Activated CD4-positive, alpha-beta T cell treated with anti-CD3 and anti-CD28 coated beads, Interleukin-2, amount 50 U/mL, for 24 hours (primary cell): ENCODE measurements at places on chromosomes 7 and 10.
A peak's percentile ranks its signal among the peaks of the same experiment; 100 is the strongest.

DNA sequence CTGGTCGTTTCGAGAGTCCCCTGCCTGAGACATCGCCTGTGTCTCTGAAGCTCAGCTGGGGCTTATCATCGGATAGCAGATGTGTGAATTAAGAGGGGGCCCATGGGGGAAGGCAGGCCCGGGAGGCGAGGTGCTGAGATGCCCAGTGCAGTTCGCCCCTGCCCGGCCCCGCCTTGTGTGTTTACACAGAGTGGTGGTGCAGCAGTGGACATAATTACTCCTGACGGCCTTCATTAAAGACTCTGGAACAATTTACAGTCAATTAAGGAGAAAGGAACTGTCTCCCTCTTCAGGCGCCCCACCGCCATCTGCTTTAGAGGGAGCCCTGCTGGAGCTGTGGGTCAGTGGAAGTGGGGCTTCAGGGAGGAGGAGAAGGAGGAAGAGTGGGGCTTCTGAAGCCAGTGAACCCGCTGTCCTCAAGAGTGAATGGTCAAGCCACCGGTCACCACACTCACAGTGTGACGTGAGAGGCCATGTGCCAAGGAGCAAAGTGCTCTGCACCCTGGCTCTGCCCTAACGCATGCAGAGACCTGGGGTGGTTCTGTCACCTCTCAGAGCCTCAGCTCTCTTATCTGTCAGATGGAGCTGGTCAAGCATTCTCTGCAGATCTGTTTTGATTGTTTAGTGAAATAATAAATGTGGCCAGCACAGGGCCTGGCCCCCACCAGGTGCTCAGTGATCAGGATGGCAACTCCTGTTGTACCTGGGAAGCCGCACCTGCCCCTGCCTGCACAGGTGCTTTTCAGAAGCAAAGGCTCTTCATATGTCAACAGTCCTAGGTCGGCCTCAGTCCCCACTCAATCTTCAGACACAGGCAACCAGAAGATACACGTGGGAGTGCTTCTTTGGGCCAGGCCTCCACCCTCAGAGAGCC is 65.6 kb downstream of the CDH23 start:
- DNase-seq = no peak

DNA sequence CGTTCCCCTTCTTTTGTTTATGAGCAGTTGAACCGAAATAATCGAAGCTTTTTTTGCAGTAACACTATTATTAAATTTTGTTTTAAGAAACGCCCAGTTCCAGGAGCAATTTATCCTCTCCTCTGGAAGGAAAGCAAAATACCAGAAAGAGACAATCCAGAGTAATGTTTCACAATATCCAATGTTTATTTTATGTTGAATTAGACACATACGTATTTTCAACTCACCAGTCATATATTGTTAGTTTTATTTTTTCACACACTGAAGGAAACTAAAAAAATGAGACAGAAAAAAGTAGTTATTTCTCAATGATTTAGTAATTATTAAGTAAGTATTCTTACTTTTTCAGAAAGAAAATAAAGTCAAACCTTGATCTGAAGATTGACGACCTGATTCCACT is 85.1 kb downstream of the MYOF start:
- no peak for DNase-seq

DNA sequence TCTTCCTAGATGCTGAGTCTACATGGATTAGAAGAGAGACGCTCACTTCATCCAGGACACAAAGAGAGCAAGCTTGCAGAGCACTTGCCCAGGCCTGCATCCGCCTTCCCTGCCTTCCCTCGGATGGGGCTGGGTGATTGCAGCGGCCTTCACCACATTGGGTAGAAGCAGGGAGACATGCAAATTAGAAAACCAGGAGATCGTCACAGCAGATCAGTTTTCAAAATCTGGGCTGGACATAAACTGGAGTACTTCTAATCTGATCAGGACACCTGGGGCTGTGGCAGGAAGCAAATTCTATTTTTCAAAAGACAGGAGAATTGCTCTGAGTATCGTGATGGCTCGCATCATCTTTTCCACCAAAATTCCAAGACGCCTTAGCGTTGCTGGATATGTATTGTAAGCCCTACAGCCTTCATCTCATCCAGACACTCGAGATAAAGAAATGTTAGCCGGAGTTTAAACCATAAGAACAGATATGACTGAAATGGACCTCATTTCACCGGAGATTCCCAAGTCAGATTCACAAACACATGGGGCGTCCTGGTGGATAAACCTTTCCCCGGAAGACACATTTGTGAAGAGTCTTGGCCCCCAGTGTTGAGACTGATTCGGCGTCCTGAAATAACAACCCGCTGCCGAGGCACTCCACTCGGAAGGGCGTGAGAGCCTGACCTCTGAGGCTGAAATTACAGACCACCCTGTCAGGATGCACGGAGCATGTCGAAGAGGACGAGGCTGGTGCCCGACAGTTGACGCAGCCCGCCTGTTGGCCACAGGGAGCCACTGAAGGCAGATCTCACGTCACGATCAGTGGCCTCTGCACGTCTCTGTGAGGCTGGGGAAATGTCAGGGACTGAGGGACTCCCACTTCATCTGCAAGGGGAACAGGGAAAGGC is 91.2 kb upstream of the PARD3 start:
- DNase-seq = no peak

GRCh38 chr7:148442141-148442655 is 148.4 kb upstream of the C7orf33 start:
- DNase-seq = no peak

GRCh38 chr7:100865938-100866728 is 1.1 kb upstream of the TRIP6 start:
- no peak for DNase-seq

GRCh38 chr7:118352867-118353453 is 128.5 kb downstream of the ANKRD7 start:
- no peak for DNase-seq

- no peak for DNase-seq
Measured at GRCh38 chr7:66036382-66036781, 39.2 kb upstream of the ASL start.

DNA sequence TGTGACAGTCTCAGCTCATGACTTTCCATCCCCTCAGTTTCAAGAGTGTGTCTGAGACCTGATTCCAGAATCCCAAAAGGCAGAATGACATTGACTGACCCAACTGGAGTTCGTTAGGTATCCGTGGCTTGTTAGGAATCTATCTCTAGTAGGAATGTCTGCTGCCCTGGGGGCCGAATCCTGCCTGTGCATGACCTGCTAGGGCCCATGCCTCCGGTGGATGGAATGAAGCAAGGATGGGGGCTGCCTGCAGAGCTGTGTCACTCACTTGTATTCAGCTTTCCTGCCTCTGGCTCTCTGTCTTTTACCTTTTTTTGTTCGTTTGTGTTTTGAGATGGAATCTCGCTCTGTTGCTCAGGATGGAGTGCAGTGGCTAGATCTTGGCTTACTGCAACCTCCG is 129.5 kb downstream of the SDK1 start:
- no peak for DNase-seq

- DNase-seq = peak; percentile 16
Measured at GRCh38 chr10:30637881-30638467, 8.4 kb upstream of the LYZL2 start.

GRCh38 chr7:44075296-44076075 is 6.8 kb downstream of the POLM start:
- no peak for DNase-seq

DNA sequence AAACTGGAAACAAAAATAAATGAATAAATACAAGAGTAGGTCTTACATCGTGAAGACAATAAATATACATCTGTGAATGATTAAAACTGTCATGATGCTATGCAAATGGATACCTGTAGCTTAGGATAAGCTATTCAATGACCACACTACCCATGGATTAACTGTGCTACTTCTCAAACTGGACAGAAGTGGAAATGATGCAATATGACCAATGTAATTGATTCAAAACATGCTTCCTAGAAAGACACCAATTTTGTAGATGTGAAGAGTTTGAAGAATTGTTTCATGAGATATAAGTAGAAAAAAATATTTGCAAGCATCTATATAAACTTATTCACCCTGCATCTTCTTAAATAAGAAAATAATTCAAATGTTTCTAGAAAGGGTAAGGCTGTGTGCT is 36.1 kb downstream of the TFPI2 start:
- DNase-seq = no peak

DNA sequence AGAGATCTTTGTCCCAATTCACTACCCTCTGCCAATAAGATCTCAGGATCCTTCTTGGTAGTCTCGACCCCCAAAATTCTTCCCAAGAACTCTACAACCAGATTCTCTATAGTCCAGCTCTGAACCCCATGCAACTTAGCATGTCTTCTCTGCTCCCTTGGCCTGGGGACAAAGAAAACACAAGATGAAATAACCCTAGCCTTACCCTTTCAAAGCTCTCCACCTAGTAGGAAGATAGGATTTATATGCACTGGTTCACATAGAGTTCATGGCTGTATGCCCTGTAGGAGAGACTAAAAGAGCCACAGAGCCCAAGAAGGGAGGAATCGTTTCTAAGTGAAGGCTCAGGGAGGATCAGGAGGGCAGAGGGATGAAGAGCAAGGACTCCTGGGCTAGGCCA is 96.1 kb downstream of the PPP1R3C start:
- no peak for DNase-seq

- DNase-seq = no peak
Measured at GRCh38 chr7:66974986-66975590, 20.3 kb downstream of the SBDS start.

- no peak for DNase-seq
Measured at GRCh38 chr7:10122551-10123100, 851.0 kb upstream of the PHF14 start.

GRCh38 chr7:38736138-38736537 is 105.0 kb upstream of the AMPH start:
- no peak for DNase-seq

DNA sequence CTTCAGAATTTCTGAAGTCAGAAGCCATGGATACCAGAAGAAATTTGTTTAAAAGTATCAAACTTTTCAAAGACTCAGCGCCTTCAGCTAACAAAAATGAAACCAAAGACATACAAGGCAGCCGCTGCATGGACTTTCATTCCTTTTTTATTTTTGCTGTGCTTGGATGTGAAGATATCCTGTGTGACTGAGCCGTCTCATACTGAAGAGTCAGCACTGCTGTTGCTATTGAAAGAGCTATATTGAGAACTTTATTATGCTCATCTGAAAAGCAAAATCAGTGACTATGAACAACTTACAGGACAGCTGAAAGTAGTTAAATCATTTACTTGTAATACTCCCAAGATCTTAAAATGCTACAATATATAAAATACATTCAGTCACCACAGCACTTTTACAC is 809.2 kb downstream of the NXPH1 start:
- DNase-seq = no peak

GRCh38 chr7:44240983-44241510 is 40.3 kb downstream of the YKT6 start:
- peak; percentile 53 for DNase-seq

GRCh38 chr10:131905603-131906268 is 4.9 kb downstream of the PPP2R2D start:
- no peak for DNase-seq

DNA sequence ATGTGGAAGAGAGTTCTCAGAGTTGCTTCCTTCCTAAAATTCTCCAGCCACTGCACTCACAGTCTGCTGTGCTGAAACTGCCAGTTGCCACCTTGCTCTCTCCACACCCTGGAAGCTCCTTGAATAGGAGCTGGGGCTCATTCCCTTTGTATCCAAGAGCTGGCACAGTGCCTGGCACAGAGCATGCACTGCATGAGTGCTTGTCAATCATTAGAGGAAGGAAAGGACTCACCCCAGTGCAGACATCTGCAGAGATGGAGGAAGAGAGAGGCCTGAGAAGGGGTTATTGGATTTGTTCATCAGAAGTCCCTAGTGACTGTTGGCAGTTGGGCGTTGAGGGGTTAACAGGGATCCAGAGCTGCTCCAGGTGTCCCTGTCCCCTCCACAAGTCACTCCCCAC is 41.7 kb upstream of the DUSP5 start:
- DNase-seq = no peak

DNA sequence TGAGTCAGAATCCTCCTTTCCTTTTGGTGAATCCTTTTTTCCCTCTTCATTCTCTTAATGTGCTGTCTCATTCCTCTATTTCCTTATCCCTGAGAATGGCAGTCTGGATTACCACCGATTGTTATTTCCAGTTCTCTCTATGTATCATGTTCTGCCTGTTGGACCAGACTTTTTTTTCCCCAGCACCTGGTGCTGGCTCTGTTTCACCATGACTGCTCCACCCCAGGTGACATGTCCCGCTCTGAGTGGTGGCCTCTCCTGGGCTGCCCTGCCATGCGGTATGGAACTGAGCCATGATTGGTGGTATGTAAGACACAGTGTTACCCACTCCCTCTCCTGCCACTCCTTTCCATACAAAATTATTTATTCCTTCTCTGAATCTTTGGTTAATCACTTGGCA is 399.9 kb downstream of the GATA3 start:
- DNase-seq = no peak

DNA sequence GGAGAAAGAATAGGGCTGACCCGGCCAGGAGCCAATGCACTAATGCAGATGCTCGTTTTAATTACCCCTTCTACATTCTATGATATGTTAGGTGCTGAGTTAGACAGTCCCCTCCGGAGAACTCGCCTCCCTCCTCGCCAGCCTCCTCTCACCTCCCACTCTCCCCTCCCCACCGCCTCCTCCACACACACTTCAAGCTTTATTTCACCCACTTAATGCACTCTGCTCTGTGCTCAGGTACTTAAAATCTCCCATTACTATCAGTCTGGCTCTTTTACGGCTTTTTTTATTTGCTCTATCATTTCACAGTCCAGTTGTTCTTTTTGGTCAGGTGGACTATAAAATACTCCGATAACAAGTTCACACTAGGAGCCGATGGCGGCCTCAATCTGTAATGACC is 231.6 kb downstream of the TEX36 start:
- no peak for DNase-seq

- DNase-seq = no peak
Measured at GRCh38 chr7:131999193-131999592, 442.8 kb upstream of the PODXL start.

DNA sequence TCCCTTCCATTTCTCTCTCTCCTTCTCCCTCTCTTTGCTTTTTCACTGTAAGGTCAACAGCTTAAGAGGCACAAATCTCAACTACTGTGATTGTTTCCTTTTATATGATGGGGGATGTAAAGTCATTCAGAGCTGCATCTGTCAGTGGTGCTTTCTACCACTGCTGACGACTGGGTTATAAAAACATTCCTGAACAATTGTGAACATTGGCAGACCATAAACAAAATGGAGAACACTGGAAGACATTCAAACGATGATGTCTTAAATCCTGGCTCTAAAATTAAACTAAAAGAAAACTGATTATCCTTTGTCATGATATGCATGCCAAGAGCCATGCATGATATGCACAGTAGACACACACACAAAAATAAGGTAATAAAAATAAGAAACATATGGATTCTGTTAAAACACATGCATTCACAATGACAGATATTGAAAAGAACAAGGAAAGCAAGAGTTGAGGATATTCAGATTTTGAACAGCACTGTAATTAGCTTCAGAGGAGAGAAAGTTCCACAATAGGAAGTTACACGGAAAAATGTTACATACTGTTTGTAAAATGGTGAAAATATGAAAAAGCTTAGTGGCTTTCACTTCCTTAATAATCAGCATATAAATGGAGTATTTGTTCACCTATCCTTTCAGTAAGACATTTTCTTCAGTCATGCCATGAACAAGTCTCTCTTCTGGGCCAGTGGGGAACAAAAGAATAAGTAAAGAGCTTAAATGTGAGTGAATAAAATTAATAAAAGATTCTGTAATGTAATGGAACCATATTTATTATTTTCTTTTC is 89.2 kb downstream of the RNLS start:
- no peak for DNase-seq
